ENCODE measurements at places on chromosomes 4 and X.

- no peak for DNase-seq
Measured at GRCh38 chr4:754221-755120, 48.8 kb downstream of the PCGF3 start.

DNA sequence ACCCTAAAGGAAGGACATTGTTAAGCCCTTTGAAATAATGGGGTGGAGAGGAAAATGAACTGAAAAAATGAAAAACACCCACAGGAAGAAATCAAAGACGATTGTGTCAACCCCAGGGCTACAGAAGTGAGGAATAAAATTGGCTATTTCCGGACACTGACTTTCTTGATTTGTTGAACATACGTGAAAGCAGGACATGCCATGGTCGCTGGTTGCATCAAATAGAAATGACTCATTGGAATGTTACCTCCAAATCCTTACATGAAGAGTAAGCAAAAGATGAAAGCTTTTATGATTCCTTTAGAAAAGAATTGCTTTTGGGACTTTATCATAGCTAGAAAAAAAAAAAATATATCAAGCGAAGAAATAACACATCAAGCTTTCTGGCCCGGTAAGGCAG lies 75.3 kb downstream of the DCUN1D4 start:
- no peak for DNase-seq

- no peak for DNase-seq
Measured at GRCh38 chr4:110075083-110075738, 123.2 kb downstream of the ELOVL6 start.

- DNase-seq: no peak
Measured at GRCh38 chrX:45749375-45749774, 548.7 kb upstream of the DIPK2B start.

DNA sequence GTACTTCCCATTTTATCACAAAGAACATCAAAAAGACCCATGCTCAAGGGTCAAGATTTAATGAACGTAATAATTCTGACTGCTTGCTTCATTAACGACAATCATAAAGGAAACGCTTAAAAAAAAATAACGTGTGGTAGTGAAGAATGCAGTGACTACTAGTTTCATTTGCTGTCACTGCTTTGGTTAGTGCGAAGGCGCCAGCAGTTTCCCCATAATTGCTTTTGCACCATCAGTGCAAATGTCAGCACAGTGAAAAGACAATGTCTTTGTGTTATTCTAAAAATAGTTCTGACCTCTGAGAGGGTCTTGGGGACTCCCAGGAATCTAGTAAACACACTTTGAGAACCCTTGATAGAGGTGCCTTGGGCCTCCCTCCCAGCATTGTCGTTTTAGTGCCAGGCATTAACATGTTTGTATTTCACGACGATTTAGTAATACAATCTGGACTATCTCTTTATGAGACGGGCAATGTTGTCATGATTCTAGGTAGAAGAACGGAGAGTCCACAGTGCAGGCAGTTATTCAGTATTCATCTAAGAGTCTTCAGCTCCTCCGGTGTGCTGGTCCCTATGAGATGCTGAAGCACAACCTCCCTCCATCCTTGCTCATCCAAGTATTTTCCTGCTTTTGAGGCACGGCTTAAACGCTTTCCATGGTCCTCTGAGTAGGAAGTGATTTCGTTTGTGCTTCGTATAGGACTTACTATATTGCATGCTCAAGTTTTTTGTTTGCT lies 71.0 kb downstream of the AFF1 start:
- DNase-seq: no peak

DNA sequence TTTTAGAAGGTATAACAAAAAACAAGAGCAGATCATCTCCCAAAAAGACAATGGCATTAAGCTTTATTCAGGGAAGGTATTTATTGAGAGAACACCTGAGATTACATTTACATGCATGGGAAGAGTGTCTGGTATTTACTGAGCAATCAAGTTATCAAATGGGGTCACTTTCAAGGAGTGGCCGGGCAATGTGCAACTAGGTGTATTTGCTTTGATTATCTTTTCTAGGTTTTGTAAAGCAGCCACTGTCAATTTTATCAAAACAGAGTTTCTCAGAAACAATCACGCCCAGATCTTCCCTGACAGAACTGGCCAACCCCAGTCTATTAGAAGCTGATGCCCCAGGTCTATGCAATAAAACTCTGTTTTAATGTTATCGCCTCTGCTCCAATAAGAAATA lies 169.5 kb downstream of the GLRA2 start:
- DNase-seq: no peak

- no peak for DNase-seq
Measured at GRCh38 chr4:1325176-1325480, 21.9 kb upstream of the UVSSA start.

DNA sequence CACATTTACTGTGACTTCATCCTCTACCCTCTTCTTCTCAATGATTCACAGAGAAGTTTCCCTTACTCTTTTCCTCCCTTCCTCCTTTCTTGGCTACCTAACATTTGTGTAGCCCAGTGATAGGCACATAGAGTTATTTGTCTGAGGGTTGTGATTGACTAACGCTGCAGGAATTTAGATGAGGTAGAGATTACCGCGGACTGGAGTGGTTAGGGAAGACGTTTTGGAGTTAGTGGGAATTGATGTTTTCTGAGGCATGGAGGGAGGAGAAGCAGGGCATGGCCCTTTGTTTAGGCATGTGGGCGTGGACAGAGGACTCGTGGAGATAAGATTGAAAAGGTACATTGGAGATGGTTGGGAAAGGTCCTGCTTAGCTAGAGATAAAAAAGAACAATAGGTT lies 246.7 kb downstream of the GPAT3 start:
- no peak for DNase-seq

DNA sequence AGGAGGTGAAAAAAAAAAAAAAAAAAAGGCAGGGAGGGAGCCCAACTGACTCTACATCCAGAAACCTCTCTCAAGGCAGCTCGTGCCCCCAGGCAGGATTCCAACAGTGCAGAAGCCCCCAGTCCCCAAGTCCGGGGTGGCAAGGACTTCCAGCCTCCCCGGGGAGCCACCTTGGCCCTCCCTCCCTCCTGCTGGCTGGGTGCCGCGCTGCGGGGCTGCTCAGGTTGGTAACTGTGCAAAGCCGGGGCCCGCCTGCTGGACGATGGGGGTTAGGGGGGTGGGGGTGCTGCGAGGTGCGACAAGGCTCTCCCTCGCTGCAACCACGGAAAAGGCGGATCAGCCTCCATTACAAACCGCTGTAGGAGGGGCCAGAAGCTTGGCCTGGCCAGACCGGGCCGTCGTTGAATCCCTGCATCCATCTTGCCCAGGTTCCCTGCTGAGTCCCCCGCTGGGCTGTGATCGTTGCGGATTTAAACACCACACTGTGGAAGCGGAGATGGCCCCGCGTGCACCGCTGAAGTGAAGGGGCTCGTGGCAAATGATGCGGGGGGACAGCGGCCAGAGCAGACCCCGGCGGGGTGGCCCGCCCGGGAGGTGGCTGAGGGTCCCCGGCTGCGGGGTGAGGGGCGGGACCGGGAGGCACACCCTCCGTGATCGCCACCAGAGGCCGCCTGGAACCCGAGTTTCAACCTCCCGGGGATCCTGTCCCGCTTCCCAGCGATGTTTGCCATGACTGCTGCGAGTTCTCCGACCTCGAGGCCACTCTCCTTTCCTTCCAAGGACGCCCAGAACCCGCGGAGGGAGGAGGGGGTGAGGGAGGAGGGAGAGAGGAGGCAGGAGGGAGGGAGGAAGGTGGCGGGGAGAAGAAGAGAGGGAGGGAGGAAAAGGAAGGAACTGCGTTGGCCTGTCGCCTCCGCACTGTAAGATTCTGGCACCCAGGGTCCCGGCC lies 58.0 kb upstream of the DDX3X start:
- DNase-seq: peak; percentile 55

DNA sequence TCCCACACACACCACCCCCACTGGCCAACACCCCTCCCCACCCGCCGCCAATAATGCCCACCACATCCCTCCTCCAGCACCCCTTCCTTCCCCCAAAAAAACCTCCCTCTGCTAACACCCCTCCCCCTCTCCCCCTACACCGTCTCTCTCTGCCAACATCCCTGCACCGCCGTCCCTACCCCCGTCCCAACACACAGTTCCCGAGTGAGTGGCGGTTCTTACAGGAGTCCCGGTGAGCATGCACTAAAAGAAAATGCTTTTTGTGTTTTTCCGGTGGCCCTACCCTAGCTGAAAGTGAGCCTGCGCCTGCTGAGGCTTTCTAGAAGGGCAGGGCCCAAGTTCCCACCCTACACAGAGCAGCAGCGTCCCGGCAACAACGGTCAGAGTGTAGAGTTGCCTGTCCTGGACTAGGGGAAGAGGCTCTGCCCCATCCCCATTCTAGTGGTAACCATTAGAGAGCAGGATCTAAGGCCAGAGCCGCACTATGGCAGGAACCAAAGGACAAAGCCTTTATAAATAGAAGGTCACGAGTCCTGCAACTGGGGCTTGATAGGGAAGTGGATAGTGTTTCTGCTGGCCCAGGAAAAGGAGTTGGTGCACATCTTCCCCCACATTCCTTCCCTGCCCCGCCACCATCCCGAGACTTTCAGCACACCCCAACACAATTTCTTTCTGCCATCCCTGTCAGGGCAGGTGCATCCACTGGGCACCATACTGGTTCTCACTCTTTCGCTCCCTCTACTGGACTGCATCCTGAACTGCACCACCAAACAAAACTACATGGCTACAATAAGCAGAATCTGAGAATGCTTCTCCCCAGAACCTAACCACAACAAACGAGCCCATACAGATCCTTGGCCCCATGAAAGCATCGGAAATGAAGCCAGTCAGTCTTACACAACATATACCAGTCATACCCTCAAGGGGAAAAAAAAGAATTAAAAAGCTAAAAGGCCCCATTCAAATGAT lies 78.1 kb upstream of the PAGE3 start:
- peak; percentile 45 for DNase-seq

DNA sequence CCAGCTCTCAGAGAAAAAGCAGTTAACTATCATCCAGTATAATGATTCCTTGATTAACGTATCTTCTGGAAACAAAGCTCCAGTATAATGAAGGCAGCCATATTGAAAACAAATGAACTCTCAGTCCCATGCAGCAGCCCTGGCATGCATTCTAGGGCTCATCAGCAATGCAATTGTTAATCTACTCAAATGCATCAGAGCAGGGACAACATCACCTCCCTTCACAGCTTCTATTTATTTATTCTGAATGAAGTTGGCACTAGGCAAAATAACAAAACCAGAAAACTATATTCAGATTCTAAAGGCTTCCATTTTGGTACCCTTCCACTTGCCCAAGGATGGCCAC lies 11.4 kb downstream of the SH3D19 start:
- no peak for DNase-seq
